ENCODE measurements at places on chromosomes 2 and 18.

- DNase-seq: no peak
Observed at GRCh38 chr2:101200676-101201075, 49.5 kb upstream of the TBC1D8 start.

- no peak for DNase-seq
Observed at GRCh38 chr2:105391058-105391627, 7.7 kb downstream of the FHL2 start.

- no peak for DNase-seq
Observed at GRCh38 chr2:108414256-108414876, 34.6 kb upstream of the GCC2 start.

- DNase-seq: no peak
Observed at GRCh38 chr18:79544386-79544963, 135.1 kb upstream of the CTDP1 start.

- DNase-seq: no peak
Observed at GRCh38 chr2:149732730-149733290, 145.2 kb upstream of the MMADHC start.

- no peak for DNase-seq
Observed at GRCh38 chr2:130303169-130303568, 39.5 kb upstream of the IMP4 start.

GRCh38 chr2:69807821-69808540 lies 21.5 kb upstream of the GMCL1 start:
- no peak for DNase-seq

GRCh38 chr2:152473151-152473857 lies 138.3 kb downstream of the FMNL2 start:
- no peak for DNase-seq

GRCh38 chr18:54734059-54734458 lies 94.2 kb upstream of the RAB27B start:
- no peak for DNase-seq

GRCh38 chr18:38386146-38386545 lies 820.5 kb upstream of the CELF4 start:
- DNase-seq: no peak

- DNase-seq: no peak
Observed at GRCh38 chr2:199988151-199988550, 32.8 kb downstream of the MAIP1 start.

DNA sequence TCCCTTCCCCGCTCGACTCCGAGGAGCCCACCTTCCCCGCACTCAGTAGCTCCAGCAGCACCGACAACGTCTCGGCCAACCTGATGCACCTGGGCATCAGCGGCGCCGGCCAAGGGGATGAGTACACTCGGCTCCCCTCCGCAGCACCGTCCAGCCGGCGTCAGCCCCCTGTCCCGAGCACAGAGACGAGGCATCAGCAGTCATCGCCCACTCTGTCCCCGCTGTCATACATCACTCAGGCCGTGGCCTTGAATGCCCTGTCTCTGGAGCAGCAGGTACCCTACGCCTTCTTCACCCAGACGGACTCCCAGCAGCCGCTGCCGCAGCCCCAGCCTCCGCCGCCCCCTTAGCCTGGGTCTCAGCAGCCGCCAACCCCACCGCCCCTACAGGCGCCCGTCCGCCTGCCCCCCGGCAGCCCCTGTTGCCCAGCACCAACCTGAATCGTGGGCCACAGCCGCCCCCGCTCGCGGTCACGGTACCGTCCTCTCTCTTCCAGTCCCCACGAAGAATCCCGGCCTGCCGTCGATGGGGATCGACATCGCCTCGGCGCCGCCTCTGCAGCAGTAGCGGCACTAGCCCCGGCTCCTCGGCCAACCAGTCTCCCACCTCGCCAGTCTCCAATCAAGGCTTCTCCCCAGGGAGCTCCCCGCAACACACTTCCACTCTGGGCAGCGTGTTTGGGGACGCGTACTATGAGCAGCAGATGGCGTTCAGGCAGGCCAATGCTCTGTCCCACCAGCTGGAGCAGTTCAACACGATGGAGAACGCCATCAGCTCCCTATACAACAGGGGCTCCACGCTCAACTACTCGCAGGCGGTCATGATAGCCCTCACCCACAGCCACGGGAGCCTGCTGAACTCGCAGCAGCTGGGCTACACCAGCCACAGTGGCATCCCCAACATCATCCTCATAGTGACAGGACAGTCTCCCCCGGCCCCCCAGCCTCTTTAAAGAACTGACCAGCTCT lies 1195.9 kb upstream of the CHAC2 start:
- no peak for DNase-seq

DNA sequence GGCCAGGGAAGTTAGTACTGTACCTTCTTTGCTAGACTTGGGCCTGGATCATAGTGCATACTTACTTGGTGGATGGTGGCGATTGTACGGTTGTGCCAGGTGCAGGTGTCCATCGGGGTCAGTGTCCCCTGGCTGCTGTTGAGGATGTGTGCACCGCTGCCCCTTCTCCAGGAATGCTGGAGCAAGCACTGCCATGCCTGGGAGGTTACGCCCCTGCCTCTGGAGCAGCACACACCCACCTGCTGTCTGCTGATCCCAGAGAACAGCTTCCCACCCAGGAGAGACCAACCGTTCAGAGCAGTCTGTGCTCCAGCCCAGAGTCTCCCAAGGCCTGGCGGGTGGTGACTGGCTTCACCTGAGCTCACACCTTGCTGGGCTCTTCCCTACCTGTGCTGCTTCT lies 286.8 kb upstream of the HS6ST1 start:
- no peak for DNase-seq

- no peak for DNase-seq
Observed at GRCh38 chr2:224143526-224143925, 104.4 kb upstream of the SERPINE2 start.

DNA sequence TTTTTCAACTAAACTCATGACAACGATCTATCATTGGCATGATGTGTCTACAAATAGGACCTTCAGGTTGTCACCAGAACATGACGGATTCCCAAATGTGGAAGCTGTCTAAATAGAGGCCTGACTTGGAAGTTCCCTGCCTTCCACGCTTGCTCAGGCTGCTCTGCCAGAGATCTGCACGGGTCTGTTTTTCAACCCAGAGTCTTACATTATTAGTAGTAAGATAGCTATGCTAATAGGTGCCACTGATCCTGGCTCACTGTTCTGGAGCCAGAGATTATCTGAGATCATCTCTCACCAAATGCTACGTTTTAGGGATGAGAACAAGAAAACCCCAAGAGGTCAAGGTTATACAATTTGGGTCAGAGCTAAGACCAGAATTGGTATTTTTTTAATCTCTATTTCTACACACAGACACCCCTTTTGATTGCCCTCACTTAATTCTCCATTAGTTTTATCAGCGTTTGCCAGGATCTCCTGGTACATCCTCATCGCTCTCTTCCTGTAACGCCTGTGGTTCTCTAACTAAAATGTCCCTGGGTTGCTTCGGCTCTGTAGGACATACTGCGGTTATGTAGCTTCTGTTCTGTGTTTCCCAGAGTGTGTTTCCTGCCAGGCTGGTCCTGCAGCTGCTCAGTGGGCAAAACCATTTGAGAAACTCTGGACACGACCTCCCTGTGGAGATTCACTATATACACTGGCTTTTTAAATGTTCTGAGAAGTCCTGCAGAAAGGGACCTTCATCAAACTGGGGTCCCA lies 5.7 kb downstream of the CDC42EP3 start:
- no peak for DNase-seq

Data from stimulated activated CD4-positive, alpha-beta T cell treated with anti-CD3 and anti-CD28 coated beads, Interleukin-4, amount 100 ng/mL, for 4 hours (primary cell).